ENCODE measurements at places on chromosomes 7 and 10.

DNA sequence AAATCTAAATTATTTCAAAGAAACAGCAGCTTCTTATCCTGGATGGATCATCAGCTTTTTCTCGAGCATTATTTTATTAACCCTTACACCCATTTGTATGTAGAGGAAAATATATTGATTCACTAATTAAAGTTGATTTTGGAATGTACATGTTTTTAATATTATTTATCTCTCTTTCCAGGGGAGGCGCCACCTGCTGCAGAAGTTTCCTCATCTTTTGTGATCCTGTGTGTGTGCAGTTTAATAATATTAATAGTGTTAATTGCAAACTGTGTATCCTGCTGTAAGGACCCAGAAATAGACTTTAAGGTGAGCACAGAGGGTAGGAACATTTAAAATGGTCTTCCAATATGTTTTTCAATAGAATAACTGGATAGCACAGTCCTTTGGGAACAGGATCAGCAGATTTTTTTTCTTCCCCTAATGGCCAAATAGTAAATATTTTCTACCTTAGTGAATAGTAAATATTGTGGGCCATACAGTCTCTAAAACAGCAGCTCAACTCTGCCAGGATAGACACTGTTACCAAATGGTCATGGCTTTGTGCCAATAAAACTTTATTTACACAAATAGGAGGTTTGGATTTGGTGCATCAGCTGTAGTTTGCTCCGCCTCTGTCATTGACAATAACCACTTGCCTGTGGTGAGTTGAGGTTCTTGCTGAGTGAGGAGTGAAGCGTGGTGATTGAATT lies 30.6 kb downstream of the LMTK2 start:
- no peak for DNase-seq

- DNase-seq, result no peak
These were observed 64.0 kb upstream of the SEMA3A start for GRCh38 chr7:84258628-84259027.

- DNase-seq, result no peak
These were observed 287.6 kb downstream of the TWIST1 start for GRCh38 chr7:18829858-18830285.

GRCh38 chr10:77251297-77252013 lies 386.2 kb downstream of the KCNMA1 start:
- DNase-seq, result no peak

DNA sequence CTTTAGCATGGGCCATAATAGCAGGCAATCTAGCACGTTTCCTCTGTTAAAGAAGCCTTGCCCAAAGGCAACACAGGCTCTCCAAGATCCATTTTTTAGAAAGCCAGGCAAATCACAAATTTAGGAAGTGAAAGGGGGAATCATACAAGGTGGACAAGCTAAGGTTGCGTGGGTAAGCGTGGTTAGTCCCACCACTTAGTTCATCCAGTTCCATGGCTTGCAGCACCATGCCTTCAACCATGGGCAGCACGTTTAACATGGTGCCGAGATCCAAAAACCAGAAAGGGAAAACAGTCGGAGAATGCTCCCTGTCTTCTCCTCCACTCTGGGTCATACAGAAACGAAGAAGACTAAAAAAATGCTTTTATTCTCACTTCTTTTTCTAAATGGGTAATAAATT lies 234.4 kb upstream of the IMMP2L start:
- no peak for DNase-seq

GRCh38 chr7:99453105-99453504 lies 12.9 kb downstream of the ATP5MF start:
- no peak for DNase-seq

GRCh38 chr10:64091897-64092296 lies 570.7 kb downstream of the REEP3 start:
- no peak for DNase-seq

- no peak for DNase-seq
These were observed 83.2 kb upstream of the KIF5B start for GRCh38 chr10:32139223-32140073.

DNA sequence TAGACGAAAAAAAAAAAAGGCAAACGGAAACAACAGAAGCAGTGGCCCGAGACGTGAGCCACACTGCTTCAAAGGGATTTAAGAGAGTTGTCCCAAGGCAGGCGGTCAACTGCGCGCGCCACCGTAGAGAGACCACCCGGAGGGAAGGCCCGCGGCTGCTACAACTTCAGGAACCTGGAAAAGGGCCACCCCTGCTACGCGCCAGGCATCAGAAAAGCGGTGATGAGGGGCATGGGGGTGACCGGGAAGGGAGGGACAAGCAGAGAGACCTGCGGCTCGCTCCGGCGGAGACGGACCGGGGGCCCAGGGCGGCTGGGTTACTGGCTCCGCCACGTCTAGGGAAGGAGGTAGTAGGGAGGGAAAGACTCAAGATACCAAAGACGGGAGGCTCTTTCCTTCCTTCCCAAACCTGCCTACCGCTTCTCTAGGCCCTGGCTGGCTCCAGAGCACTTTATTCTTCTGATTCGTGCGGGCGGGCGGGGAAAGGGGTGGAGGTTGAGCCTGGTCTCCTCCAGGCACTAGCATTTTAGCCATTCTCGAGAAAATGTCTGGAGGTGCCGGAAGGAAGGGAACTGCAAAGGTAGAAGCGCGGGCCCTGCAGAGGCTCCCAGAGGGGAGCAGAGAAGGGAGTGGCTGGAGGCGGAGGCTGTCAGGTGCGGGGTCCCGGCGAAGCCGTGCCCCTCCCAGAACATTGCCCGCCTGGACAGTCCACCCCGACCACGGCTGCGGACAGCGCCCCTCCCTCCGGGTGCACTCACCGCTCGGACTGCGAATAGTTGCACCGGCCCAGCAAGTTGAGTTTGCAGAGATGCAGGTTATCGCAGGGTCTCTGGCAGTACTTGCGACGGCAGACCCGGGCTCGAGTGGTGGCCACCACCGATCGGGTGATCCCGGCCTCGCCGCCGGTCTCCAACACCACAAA lies 993 bp downstream of the ZC3HAV1 start:
- no peak for DNase-seq

DNA sequence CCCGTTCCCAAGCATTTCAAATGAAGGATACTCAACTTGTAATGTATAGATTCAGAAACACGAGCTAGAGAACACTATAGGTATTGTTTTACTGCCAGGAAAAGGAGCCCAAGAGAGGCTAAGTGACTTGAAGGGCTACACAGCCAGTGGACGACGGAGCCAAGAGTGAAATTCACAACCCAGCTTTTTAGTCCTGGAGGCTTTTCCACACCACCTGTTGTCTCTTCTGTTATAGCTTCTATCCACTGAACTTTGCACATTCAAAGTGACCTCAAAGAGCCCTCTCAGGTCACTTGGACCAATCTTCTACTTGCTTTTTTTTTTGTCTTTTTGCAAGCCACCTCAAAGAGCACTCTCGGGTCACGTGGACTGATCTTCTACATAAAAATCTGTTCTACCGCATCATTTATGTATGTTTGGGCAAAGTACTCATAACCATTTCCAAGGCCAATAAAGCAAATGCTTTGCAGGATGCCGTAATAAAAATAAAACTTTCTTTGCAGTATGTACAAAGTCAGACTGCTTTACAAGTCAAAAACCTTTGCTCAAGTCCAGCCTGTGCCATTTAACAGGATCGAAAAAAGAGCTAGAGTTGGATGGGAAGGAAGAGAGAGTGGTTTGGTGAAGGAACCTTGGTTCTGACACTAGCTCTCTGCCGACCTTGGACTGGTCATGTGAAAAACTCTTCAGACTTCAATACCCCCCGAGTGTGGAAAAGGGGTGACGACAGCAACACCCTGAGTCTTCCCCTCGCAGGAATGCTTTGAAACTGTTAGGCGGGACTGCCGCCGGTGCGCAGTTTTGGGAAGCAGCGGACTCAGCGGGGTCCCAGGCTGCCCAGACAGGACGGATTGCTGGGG lies 821 bp downstream of the SLC35B4 start:
- no peak for DNase-seq

DNA sequence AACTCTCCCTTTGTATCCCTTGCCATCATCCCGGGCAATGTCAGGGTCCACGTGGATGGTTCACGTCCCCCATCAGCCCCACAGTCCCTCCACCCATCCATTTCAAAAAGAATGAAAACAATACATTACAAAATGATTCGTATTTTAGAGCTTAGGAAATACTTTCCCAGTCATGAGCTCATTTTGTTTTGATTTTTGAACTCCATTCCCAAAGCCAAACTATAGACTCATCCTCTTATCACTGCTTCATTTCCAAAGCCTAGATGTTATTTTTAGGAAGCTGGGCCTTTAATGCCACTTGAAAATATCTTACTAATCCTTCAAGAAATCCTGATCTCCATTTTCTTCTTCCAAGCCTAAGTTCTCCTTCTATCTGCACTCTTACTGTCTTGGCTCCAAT lies 72.1 kb downstream of the WNT2 start:
- no peak for DNase-seq

- DNase-seq, result no peak
These were observed 96.3 kb downstream of the CDK14 start for GRCh38 chr7:90692396-90692795.

DNA sequence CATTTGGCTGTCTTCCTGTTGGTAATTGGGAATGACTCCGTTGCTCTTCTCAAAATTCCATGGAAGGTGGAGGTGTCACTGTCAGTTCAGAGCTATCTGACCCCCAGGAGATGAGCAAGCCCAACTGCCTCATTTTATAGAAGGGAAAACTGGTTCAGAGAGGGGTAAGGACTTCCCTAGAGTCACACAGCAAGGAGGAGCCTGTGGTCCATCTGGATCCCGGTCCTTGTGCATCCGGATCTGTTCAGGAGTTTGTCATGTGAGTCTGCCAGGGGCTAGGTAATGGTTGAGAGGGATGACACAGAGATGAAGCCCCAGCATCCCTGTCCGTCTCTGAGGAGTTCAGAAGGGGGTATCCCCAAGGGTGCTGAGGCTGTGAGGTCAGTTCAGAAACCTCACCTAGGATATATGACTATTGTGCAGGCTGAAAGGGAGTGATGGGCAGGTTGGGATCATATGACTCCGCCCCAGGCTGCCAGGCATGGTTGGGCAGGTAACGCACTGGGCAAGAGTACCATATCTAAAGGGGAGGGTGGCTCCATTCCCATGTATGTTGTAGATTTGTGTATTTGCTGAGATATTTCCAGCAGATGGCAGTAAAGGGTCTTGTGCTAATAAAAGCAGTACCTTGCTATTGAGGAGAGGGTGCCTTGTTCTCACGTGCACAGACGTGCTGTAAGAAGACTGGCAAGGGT lies 16.0 kb upstream of the SLC29A3 start:
- DNase-seq, result no peak

DNA sequence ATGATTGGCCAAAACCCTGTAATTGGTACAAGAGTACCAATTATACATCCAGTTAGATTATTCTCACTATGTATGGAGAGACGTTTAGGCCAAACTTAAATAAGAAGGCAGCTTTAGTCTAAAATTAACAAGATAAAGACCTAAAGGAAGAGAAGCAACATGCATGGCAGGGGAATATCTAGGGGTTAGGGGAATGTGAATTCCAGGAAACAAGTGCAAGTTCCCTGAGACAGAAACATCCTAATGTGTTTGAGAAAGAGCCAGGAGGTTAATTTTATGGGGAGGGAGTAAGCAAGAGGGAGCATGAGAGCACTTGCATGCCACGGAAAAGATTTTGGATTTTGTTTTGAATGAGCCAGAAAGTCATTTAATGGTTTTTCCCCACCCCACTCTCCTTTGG lies 39.6 kb upstream of the CCDC6 start:
- no peak for DNase-seq

- no peak for DNase-seq
These were observed 1.3 kb downstream of the UBN2 start for GRCh38 chr7:139232377-139232717.

GRCh38 chr7:101594790-101595189 lies 34.3 kb downstream of the MYL10 start:
- DNase-seq, result no peak

- no peak for DNase-seq
These were observed 190.2 kb downstream of the SORCS3 start for GRCh38 chr10:104831272-104831671.

- no peak for DNase-seq
These were observed 3.9 kb downstream of the MYL10 start for GRCh38 chr7:101625031-101625791.

DNA sequence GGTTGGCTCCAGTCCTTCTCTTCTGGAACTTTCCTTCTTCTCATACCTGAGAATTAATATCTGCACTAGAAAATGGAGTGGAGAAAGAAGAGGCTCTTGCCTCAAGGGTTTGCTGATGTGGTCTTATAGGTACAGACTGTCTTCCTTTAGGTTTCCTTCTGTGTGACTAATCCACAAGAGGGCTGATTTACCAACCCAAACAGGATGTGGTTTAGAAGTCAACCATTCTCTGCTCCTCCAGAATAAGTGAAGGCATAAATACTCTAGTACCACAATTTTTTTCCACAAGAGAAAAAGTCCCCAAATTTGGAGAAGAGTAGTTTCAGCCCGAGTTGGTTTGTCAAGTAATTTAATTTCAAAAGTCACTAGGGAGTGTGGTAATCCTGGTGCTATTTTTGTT lies 85.8 kb downstream of the NRP1 start:
- no peak for DNase-seq

DNA sequence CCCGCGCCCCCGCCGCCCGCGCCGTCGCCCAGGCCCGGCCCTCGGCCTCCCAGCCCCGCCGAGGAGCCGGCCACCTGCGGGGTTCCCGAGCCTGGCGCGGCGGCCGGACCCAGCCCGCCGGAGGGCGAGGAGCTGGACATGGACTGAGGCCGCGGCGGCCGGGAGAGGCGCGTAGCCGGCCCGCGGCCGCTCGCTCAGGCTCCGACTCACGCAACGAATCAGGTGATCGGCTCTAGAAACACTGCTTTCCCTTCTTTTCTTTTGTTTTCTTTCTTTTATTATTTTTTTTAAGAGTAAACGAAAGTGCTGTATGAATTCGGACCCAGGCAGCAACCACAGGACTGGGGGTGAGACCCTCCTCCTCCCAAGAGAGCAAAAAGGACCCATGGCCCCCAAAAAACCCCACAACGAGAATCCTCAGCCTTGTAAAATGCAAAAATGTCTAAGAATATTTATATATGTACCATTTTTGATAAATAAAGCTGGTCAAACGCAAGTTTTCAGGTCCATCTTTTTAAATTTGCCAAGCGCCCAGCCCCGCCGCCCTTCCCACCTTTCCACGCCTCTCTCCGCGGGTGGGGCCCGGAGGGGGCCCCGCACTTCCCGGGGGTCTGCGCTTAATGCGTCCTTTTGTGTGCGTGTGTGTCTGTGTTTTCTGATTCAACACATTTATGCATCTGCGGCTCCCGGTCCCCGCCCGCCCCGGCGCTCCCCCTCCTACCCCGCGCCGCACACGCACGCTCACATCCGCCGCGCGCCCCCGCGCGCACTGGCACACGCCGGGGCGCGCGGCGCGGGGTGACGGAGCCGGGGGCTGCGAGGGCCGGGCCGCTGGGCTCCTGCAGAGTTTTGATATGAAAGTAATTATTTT lies 4.4 kb downstream of the UNCX start:
- DNase-seq, result no peak

DNA sequence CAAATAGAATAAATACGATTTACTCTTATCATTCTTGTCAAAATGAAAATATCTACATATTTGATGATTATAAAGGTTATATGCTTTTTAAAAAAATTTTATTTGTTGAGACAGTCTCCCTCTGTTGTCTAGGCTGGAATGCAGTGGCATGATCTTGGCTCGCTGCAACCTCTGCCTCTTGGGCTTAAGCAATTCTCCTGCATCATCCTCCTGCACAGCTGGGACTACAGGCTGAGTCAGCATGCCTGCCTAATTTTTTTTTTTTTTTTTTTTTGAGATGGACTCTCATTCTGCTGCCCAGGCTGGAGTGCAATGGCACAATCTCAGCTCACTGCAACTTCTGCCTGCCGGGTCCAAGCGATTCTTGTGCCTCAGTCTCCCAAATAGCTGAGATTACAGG lies 48.9 kb downstream of the PUS7 start:
- no peak for DNase-seq

Data from activated T-cell treated with anti-CD3 and anti-CD28 coated beads, Interleukin-2, amount 50 U/mL, for 4 hours (primary cell).